ENCODE measurements at places on chromosomes 2 and 18.
A peak's percentile ranks its signal among the peaks of the same experiment; 100 is the strongest.

- no peak for DNase-seq
Observed at GRCh38 chr18:10926621-10927161, 222.7 kb downstream of the PIEZO2 start.

DNA sequence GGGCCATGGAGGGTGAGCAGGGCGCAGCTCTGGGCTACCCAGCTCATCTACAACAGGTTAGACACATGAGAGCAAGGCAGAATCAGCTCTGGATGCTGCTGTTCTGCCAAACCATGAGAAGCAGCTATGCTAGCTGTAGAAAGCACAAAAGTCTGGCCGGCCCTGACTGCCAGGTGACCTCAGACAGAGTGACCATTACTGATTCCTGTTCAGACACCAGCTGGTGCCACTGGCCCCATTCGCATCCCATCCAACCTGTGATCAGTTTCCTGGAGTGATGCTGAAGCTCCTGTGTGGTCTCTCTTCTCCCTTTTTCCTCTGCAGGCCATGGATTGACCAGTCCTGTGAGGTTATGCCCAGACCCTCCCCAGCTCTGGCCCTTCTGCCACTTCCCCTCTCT lies 14.3 kb downstream of the RBMS1 start:
- no peak for DNase-seq

- DNase-seq, result peak; percentile 82
Observed at GRCh38 chr2:3413697-3414096, 34.2 kb downstream of the TRAPPC12 start.

DNA sequence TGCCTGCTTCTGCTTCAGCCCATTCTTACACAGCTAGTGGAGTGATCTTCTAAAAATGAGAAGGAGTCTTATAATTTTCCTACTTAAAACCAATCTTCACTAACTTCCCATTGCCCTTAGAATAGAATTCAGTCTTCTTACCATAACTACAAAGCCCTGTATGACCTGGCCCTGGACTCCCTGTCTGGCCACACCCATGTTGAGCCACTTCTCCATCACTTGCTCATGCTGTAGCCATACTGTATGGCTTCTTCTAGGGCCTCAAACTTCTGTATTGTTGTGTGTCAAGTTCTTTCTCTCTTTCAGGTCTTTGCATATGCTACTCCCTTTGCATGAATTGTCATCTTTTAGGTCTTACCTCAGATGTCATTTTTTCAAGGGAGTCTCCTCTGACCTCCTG lies 11.2 kb downstream of the DGUOK start:
- DNase-seq, result no peak

DNA sequence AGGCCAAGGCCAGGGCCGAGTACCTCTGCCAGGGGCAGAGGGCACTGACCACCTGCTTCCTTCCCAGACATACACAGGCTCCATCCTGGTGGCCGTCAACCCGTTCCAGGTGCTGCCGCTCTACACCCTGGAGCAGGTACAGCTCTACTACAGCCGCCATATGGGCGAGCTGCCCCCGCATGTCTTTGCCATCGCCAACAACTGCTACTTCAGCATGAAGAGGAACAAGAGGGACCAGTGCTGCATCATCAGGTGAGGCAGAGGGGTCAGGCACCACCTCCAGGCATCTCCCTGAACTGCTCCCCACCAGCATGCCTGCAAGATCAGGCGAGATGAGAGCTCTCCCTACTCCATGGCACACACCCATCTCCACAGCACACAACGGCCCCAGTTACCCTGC lies 31.1 kb downstream of the MYO7B start:
- DNase-seq, result no peak

- no peak for DNase-seq
Observed at GRCh38 chr2:105324732-105325131, 4.8 kb downstream of the TGFBRAP1 start.

DNA sequence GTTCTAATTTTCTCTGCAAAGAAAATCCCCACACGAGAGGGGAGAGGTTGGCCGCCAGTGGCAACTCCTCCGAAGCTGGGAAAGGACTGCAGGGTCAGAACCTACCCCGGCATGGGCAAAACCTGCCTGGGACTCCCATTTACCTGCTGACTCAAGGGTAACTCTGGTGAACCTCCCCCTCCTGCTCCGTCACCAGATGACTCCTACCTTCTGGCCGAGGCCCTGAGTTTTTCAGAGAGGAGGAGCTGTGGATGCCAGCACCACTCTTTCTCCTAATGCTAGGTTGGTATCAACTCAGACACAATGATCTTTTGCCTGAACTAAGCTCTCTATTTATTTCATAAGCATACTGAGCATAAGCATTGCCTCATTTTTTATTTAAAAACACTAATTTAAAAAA lies 96.6 kb downstream of the ALPK2 start:
- DNase-seq, result no peak

DNA sequence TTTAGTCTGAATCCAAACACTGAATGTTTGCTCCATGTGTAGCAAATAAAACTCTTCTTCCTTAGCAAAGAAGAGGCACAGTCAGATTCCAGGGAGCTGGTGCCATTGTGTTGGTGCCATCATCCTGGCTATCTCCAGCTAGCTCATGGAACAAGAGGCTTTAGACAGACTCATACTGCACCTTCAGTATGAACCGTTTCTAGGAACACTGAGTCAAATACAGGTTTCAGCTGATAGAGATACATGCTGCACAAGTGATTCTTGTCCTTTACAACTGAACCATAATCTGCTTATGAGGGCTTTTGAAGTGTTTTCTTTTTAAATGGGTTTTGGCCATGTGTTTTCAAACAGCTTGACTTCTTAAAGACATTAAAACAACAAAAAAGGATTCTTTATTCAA lies 57.9 kb downstream of the DYNC1I2 start:
- DNase-seq, result no peak

DNA sequence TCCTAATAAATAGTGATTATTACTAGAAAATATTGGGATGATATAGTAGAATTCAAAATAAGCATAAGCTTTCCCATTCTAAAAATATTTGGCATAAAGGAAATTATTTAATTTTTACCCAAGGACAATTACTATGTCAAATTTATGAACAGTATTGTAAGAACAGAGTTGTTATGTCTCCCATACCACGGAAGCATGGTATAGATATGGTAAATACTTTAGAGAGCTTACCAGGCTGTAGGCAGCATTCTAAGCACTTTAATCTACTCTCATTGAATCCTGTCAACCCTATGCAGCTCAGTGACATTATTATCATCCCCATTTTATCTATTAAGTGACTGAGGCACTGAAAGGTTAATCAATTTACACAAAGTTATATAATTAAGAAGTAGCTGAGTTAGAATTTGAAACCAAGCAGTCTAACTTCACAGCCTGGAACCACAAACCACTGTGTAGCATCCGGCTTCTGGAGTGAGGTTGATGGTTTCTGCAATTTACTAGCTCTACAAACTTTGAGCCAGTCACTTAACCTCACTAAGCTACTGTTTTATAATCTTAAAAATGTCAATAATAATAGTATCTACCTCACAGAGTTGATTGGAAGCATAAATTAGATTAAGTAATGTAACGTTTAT lies 323.7 kb downstream of the ARHGAP15 start:
- no peak for DNase-seq

DNA sequence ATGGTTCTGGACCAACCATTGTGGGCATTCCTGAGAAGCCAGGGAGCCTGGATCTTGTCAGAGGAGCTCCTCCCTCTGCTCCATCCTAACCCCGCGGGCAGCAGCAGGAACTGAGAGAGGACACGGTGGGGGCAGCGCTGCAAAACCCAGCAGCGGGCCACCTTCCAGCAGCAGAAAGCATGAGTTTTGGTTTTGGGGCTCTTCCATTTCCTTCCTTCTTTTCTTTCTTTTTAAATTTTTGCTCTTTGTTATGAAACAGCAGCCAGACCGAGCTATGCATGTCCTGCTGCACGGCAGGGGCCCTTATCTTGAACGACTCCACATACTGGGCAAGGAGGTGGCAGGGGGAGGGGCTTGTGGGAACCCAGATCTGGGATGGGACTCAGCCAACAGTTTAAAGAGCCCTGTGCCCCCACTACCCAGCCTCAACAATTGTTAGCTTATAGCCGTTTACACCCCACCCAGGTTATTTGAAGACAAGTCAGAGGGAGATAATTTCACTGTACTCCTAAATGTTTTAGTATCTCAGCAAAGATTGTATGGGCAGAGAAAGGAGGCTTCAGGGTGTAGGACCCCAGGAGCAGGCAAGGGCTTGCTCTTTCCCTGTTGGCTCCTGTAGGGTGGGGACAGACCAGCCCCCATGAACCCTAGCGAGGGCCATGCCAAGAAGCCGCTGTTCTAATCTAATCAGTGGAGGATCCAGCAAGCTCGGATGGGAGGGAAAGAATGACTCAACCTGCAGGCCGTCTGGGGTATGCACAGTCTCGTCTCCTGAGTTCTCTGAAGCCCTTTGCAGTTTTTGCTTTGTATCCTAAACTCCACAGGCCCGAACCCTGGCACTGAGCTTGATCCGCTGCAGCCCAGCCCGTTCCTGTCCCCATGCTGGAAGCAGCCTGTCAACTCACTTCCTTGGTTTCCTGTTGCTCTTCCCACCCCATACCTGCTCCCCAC lies 75.3 kb downstream of the LRRFIP1 start:
- DNase-seq, result no peak

DNA sequence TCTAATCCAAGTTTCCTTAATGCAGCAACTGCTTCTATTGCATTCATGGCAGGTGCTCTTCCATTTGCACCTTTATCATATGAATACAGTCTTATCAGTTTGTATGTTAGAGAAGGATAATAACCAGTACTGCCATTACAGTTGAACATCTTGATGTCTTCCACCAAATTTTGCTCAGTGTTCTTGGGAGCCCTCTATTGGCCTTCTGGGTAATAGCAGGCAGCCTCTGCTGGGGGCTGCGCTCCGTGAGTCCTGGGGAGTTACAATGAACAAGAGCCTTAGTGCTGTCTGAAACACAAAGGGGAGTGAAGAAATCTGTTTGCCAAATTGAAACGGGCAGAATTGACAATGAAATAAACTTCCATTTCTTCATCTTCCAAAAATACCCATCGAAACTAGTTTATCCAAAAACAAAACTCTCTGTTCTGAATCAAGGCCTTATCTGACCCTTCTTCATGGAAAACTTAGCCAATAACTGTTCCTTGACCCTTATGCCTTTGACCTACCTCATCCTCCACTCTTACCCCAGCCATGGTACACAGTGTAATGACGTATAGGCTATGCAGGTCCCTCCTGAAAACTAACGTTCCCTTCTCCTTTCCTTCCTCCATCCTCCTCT lies 79.9 kb downstream of the ALK start:
- peak; percentile 16 for DNase-seq

DNA sequence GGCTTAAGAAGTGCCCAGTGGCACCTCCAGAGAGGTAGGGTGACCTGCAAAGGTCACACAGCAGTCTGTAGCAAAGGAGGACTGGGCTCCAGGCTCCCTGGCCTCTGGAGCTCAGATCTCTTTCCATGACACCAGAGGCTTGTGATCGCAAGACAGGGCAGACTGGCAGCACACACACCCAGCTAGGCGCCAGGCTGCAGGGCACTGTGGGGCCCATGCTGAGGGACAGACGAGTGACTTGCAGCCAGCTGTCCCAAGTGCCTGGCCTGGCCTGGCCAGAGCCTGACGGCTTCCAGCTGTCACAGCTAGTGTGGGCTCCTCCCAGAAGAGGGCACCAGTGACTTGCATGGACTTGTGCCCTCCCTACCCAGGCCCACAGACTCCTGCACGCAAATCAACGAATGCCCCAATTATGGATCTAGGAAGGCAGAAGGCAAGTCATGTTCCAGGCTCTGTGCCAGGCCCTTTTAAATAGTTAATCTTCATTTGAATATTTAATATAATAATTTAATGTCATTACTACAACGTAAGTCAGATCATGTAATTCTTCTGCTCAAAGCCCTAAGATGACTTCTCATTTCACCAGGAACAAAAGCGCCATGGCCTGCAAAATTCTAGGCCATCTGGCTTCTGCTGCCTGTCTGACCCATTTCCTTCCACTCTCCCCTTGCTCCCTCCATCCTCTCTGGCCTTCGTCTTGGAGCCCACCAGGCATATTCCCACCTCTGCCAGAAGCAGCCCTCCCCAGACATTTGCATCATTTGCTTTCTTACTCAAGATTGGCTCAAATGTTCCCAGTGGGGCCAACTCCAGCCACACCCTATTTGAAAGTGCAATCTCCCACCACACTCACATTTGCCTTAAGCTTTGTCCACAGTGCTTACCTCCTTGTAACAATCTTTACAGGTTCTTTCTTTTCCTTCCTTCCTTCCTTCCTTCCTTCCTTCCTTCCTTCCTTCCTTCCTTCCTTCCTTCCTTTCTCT lies 3.7 kb upstream of the SPEG start:
- no peak for DNase-seq

DNA sequence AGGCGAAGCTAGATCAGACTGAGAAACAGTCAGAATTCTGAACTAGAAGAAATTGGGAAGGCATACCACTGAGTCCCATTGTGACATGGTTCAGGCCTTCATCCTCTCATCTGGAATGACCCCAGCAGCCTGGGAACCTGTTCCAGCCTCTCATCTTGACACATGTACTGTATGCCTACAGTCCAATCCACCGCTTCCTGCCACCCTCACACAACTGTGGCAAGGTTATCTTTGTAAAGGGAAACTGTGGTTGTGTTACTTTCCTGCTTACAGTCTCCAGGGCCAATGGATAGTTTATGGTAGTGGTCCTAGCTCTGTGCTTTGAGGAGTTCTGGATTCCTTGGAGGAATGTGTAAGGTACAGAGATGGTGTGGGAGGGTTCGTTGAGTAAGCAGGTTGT lies 296.9 kb upstream of the TRIB2 start:
- no peak for DNase-seq

GRCh38 chr2:64730551-64731262 lies 77.0 kb upstream of the SERTAD2 start:
- peak; percentile 85 for DNase-seq

DNA sequence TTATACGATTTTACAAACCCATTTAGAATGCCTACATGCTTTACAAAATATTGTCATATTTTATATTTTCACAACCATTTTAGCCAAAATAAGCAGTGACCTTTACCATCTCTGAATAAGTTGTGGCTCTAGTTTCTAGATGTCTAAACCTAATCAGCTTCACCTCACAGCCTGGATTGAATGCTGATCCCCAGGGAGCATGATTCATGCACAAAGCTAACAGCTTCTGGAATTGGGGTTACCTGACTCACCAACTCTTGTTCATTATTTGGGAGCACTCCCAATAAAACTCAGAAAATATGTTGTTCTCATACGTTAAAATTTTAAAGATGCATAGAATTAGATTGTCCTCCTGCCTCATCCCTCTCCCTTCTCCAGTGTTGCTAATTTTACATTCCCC lies 611.7 kb upstream of the NETO1 start:
- DNase-seq, result no peak

DNA sequence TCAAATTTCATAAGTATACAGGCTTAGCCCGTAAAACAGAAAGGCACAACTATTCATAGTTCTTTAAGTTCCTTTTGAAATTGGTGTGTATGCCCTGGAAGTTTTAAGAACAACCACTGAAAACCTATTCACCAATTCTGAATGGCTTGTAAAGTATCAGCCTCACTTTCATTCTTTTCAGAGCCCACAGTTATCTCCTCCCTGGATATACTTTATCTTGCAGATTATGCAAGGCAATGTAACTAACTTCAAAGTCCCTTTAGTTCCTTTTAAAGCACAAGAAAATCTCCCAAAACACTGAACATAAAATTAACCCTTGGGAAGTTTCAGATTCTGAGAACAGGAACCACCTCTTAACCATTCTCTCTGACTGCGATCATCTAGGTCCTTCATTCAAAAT lies 1.1 kb downstream of the STRN start:
- DNase-seq, result no peak

GRCh38 chr2:112924360-112924759 lies 13.4 kb downstream of the IL37 start:
- DNase-seq, result no peak
